ENCODE measurements at places on chromosomes 3 and 15.

GRCh38 chr3:53049987-53050386 lies 4.1 kb upstream of the SFMBT1 start:
- DNase-seq = no peak

- no peak for DNase-seq
These were observed 222.9 kb downstream of the TPRG1 start for GRCh38 chr3:189394599-189395121.

- no peak for DNase-seq
These were observed 347 bp upstream of the C3orf62 start for GRCh38 chr3:49277383-49277775.

- DNase-seq = no peak
These were observed 465.6 kb upstream of the TPRG1 start for GRCh38 chr3:188706176-188706575.

GRCh38 chr3:94009608-94010007 lies 18.8 kb downstream of the STX19 start:
- DNase-seq = no peak

- no peak for DNase-seq
These were observed 30.9 kb upstream of the RARB start for GRCh38 chr3:25397150-25397549.

DNA sequence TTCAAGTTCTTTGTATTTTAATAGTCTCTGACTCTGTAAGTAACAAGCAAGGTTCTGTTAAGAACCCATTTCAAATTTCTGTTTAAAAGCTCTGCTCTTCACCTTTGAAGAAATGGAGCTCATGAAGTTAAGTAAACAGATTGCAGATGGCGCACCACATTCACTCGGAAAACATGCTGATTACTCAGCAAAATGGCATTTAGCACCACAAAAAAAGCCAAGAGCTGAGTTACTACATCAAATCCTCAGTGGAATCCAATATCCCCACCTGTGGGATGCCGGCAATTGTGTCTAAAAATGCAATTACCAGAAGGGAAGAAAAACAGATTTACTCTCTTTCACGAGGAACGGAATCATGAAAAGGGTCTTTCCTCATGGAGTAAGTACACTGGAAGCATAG lies 758.0 kb downstream of the NTRK3 start:
- no peak for DNase-seq

Data from stimulated activated CD8-positive, alpha-beta memory T cell treated with anti-CD3 and anti-CD28 coated beads, Interleukin-15, amount 100 ng/mL, for 24 hours (primary cell).